Naive thymus-derived CD8-positive, alpha-beta T cell (primary cell): ENCODE measurements at places on chromosomes 11 and 22. TPM values are rescaled to one million over a fixed set of nuclear protein-coding genes. Genes with fewer than 3 reads are reported as not detected.
A peak's percentile ranks its signal among the peaks of the same experiment; 100 is the strongest.

BTG4 gene
- polyA plus RNA-seq: not detected

GTSE1 gene
- polyA plus RNA-seq: not detected

CD3G gene
- polyA plus RNA-seq: 397 TPM

SSTR3 gene
- 4.2 TPM for polyA plus RNA-seq

DDB1 gene
- polyA plus RNA-seq: 125 TPM

DBX1 gene
- not detected for polyA plus RNA-seq

P2RX6 gene
- polyA plus RNA-seq: 0.74 TPM

TEX12 gene
- polyA plus RNA-seq: not detected

C11orf87 gene
- not detected for polyA plus RNA-seq

PLEKHB1 gene
- polyA plus RNA-seq: 103 TPM

GRCh38 chr11:4848908-4849532 is at the start of gene OR51S1:
Gene OR51S1, minus strand, starts transcription at chr11:4849208. Its CDS starts 0 bp downstream, at chr11:4849208.
- DNase-seq: no peak

GRCh38 chr22:32920734-32921133 is 119.2 kb downstream of the TIMP3 start:
- DNase-seq: no peak

DNA sequence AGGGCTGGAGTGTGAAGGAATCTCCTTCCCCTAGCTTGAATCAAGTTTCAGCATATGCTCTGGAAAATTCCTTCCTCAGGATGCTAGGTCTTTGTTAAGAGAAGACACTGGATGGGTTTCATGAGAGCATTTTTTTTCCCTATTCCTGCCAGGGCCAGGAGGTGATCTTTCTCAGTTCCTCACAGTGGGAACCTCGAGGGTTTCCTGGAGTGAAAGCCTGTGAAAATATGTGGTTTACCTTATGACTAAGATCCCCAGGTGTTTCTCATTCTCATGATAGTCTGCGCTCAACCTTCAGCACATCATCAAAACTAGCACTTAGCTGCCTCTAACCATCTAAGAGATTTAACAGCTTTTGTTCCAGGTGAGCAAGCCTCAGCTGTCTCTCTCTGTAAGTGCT is 985.3 kb upstream of the FAT3 start:
- no peak for DNase-seq

DNA sequence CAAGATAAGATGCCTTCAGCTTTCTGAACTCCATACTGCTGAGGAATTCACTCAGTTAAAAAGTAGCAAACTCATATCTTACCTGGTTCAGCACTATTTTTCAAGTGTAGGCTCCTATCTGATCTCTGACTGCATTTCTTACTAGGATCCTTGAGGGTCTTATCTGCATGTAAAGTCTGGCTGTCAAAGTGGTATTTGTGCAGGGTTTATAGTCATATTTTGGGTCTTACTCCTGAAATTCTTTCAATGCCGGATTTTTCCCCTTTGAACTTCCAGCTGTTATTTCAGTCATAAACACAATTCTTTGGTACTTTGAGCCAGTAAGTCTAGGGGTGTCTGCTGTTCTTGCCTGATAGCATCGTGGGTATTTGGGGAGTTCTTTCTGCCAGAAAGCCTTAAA is 25.3 kb upstream of the NOX4 start:
- DNase-seq: no peak

DNA sequence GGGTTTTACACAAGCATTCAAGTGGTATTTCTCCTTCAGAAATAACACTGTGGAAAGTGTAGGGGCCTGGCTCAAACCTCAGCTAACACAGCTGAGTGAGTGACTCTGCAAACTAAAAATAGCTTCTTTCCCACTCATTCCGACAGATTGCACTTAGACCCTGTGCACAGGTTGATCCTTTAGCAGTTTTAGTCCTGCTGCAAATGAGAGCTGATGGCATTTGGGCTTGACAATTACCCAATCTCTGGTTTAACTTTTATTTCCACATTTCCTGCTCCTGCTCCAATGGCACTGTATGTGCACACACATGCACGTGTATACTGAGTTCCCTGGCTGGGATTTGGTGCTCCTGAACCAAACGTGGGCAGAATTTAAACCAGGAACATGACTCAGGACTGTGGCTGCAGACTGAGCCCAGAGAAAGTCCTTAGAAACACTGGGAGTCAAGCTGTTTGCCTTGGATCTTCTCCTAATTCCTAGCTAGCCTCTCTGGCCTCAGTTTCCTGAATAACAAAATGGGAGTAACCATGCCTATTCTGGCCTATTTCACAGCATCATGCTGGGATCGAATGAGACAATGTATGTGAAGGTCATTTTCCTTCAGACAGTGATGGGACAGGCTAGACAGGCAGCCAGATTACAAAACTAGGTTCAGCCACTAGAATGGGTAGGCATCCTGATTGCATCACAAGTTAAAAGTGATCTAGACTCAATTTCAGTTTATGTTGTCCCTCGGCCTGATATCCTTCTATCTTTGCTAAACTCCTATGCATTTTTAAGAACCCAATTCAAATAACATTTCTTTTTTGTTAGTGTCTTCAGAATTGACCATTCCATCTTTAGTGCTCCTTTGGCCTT is 58.2 kb downstream of the SERGEF start:
- no peak for DNase-seq

DNA sequence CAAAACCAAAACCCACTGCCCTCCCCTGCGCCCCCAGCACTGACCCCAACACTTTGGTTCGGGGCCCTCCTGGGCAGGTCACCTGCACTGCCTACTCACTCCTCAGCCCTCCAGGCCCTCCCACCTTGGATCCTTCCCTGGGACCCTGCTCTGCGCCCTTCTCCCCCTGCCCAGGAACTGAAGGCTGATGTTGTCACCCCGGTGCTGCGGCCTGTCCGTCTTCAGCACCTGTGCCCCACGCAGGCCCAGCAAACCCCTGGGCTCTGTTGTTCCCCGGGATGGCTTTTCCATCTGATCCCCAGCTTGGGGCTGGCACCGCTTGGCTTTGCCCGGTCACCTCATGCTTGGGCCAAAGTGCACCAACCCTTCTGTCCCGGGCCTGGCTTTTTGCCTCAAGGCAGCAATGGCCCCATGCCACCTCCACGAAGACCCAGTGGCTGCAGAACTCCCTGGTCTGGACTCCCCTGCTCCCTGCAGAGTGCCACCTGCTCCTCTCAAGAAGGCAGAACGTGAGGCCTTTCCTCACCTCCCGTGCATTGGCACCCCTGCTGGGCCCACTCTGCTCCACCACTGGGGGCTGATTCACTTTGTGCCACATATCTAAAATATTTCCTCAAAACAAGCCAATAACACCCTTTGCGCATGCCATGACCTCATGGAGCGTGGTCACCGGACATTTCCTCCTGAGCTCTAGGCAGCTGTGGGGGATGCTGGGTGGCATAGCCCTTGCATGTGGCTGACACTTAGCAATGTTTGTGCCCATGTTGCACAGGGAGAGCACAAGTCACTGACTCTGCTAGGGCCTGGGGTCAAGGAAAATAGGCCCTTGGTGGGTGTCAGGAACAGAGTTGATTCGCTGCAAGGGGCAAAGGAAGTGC is 8.8 kb downstream of the PPM1F start:
- DNase-seq: no peak

- DNase-seq: no peak
Measured at GRCh38 chr22:47119181-47119580, 356.7 kb downstream of the TBC1D22A start.

DNA sequence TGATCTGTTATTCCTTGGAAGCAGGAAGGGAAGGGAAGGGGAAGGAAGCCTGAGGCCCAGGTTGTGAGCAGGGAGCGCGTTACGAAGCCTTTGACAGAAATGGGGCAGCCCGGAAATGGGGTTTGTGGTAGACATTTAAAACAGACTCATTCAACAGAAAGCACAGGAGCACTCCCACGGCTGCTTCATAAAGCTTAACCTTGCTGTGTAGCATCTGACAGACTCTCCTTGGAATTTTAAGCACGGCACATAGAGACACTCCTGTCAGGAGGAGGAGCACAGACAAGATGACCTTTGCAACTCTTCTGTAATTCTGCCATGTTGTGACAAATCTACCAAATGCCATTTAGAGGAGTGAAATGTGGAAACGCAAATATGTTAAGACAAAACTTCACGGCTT is 131.6 kb downstream of the FBXO7 start:
- no peak for DNase-seq

DNA sequence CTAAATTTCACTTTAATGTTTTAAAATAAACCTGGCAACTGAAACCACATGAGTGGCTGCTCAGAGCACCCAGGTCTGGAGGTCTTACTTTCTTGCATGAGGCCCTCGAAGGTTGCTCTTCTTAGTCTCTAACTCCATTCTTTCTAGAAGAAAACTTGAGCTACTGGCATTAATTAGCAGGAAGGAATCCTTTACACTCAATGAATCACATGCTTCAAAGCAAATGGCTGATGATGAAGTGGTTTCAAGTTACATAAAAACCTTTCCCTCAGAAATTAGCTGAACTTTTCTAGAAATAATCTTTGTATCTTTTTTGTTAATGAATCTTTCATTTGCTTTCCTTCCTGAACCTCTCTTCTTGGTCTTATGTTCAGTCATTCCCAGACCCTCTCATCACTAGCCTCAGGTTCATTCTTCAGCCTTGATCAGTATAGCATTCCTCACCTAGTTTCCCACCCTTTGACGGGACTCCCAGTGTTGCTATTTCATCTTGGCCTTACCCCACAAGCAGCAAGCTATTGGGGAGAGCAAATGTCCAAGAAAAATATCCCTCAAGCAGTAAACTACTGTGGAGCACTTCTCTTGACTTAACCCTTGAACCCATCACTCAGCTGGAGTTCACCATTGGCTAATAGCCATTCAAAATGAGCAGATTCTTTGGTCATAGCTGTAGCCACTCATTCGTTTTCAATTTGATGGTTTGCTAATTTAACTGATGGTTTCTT is 75.1 kb downstream of the INSC start:
- no peak for DNase-seq

GRCh38 chr11:65036931-65037330 is 4.1 kb upstream of the SAC3D1 start:
- DNase-seq: no peak

DNA sequence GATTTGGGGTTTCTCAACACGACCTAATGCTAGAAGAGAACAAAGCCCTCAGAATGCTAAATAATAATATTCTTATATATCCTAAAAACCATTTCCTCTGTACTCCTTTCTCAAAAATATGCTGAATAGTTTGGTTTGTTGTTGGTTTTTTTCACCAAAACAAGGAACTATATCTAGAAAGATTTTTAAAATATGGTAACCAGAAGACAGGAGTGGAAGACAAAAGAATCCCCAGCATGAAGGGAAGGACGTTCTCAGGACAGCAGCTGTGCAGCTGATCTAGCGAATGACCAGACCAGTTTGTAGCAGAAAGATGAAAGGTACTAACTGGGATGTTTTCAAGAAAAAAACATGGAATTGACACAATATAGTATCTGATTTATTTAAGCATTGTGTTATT is 19.3 kb downstream of the FEZ1 start:
- no peak for DNase-seq

DNA sequence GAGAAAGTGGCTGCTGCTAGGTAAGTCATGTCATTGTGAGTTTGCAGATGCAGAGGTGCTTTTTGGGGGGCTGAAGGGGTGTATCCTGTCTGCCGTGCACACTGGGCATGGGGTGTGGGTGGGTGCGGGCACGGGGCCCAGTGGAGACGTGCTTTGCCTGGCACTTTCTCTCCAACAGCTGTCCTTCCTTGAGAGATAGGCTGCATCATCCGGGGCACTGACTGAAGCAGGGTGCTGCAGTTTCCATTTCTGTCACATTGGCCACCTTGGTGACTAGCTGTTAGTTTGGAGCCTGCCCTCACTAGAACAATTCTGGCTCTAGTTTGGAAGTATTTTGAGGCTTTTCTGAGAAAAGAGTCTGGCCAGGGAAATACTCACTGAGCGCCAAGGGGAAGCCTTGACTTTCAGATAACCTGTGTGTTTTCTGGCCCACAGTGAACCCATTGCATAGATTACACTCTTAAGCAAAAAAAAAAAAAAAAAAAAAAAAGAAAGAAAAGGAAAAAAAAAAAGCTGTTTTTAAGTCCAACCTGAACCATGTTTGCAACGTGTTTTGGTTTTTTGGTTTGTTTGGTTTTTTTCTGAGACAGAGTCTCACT is 219.2 kb downstream of the NAV2 start:
- DNase-seq: no peak

GRCh38 chr11:112706863-112707262 is 254.4 kb upstream of the NCAM1 start:
- no peak for DNase-seq

- no peak for DNase-seq
Measured at GRCh38 chr11:86773513-86774252, 26.7 kb upstream of the PRSS23 start.

DNA sequence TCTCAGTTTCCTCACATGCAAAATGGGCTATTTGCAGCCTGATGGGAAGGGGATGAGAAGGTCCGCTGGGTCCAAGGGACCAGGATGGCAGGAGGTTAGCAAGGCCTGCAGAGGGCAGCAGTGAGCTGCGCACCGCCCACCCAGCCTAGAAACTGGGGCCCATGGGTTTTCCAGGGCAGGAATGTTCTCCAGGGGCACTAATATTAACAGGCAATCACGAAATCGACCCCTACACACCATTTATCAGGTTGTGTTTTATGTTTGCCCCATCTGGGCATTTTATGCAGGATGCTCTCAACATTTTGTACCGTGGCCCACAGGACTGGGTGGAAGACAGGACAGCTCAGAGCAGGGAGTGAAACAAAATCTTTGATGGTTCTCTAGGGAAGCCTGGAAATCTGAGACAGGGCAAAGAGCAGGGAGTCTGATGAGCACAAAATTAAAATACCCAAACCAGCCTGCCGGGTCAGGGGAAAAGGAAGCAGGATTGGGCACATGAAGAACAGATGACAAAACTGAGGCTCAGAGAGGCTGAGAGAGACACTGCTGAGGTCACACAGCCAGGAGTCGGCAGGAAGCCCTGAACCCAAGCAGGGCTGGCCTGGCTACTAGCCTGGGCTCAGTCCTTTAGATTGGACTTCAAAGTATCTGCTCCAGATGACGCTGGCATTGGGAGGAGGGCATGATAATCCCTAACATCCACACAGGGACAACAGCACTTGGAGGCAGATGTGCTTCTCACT is 1.6 kb upstream of the BCR start:
- peak; percentile 62 for DNase-seq

DNA sequence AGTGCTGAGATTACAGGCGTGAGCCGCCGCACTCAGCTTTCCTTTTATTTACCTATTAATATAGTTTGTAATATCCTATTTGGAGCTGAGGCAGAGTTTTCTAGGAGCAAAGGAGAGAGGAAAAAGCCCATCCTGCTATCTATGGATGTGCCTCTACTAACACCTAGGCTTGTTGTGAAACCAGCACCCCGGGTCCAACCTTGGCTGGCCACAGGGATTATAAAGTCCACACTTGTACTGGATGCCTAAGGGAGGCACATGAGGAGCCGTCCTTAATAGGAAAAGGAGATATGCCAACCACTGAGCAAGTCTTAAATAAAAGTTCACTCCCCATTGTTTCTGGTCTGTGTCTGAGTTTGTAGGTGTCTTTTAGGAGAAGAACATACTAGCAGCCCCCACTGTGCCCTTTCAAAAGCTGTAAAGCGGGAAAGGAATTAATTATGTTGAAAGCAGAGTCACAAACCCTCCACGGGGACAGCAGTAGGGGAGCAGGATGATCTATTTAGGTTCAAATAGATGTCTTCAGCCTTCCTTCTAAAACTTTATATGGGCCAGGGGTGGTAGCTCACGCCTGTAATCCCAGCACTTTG is 29.3 kb downstream of the RRP7A start:
- DNase-seq: no peak

GRCh38 chr11:117670443-117670842 is 126.6 kb downstream of the DSCAML1 start:
- DNase-seq: no peak

GRCh38 chr22:26131589-26132154 is 37.6 kb upstream of the SEZ6L start:
- no peak for DNase-seq

- DNase-seq: no peak
Measured at GRCh38 chr22:50602338-50602700, 1.7 kb downstream of the MAPK8IP2 start.

- DNase-seq: no peak
Measured at GRCh38 chr11:19892876-19893275, 180.2 kb downstream of the NAV2 start.
